Activated T-cell treated with anti-CD3 and anti-CD28 coated beads, Interleukin-2, amount 50 U/mL, for 4 hours (primary cell): ENCODE measurements at places on chromosomes 6 and 20.

GRCh38 chr6:12653486-12653885 lies 63.1 kb upstream of the PHACTR1 start:
- DNase-seq: no peak

DNA sequence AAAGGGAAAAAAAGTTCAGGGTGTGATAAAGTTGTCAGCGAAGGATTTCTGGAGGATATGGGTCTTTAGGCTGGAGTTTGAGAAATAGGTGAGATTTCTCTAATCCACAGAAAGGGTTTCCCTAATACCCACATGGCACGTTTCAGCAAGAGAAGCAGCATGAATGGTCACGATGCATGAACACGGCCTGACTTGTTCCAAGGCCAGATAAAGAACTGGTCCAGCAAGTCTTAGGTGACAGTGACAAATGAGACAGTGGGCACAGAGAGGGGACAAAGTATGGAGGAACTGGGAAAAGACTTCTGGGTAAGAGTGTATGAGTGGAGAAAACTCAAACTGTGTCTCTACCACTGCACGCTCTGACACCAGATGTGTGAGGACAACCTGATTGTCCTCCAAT lies 262.0 kb upstream of the FOXQ1 start:
- no peak for DNase-seq

DNA sequence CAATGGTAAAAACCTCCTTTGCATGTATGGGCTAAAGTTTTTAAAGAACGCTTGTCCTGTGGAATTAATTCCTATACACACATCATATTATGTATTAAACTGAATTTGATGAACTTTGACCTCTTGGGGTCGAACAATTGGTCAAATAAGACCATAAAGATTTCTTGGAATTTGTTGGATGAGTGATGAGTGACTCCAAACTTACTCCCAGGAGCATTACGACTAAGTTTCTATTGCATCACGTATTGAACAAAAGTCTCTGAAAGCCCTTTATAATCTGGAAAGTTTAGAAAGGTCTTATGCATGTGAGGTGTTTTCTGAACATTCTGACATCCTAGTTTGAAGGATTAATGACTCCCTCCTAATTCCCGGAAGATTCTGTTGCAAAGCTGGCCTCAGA lies 126.9 kb upstream of the BMP5 start:
- DNase-seq: no peak

DNA sequence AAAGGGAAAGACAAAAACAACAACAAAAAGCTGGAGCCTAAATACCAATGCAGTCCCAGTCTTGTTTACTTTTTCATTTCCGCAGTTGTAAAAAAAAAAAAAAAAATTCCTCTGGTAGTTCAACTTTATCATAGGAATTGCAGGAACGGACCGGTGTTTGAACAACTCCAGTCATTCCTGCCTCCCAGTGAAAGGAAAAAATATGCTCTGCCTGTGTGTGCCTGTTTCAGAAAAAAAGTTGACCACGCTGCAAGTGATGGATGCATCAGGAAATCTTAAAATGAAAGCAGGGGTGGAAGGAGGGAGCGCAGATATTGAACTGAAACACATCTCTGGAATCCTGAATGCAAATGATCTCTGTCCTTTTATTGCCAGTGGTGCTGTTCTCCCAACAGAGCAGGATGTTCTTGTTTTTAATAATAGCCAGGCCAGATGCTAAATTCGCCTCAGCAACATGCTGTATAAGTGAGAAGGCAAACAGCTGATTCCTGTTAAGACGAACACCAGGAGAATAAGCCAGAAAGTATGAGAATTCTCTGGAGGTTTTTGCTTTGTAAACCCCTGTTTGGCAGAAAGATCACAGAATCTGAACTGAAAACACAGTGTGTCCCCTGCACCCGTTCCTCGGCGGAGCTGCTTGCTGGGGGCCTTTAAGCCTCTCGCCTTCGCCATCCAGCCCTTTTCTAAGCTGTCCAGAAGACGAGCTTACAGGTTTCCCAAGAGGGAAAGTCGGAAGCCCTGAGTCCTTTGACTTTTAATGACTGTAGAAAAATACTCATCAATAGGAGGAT lies 178.4 kb upstream of the SUPT3H start:
- DNase-seq: no peak
